Sigmoid colon (tissue), 7 donors: ENCODE measurements at places on chromosomes 4 and X. TPM values are rescaled to one million over a fixed set of nuclear protein-coding genes. Genes with fewer than 3 reads are reported as not detected.

DNA sequence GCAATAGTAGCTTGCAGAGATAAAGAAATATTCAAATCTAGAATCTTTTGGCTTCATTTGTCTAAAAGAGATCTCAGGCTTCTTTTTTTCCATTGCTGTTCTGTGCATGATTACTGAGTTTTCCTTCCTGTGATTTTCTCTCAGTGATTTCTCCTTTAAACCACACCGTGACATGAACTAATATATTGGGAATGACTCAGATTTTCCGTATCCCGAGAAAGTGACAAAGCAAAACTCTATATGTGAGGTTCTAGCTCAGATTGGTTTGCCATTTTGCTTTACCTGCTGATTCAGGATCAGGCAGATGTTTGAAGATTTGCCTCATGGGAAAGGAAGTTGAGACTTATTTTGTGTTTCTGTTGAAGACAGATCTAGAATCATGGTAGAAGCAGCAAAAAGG, 59.4 kb downstream of the MTHFD2L start:
- no peak for DNase-seq

The NAA10 gene
- 84.7 TPM for polyA plus RNA-seq

The TSPAN6 gene
- 31.2 TPM for polyA plus RNA-seq

- DNase-seq = no peak
Measured at GRCh38 chr4:112751447-112751846, 114.5 kb downstream of the LARP7 start.

GRCh38 chr4:15754323-15754722, 23.8 kb upstream of the CD38 start:
- no peak for DNase-seq

DNA sequence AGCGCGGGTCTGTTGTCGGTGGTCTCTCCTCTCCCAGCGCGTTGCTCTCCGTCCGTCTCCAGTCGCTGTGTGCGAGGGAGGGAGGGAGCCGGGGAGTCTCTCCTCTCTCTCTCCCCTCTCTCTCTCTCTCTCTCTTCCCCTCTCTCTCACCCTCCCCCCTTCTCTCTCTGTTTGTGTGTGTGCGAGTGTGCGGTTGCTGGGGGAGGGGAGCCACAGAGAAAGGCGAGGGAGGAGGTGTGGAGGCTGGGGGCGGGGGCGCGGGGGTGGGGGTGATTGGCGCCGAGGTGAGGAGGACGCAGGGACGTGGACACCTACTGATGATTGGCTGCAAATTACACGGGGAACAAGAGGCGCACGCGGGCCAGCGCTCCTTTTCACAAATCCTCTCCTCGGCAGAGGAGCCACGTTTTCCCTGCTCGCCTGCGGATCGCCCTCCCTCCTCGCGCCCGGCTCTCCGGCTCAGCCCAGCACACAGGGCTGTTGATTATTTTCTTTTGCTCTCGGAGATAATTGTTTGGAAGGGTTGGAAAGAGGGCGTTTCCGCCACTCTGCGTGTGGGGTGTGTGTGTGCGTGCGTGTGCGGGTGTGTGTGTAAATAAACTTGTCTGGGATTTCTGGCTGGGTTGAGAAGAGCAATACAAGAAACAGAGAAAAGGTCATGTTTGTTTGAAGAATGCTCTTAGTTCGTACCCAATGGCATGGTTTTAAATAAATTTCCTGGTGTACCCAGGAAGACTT, at the start of gene CXXC4:
CXXC4 (minus strand) TSS at position 73 of the 738 bp plus-strand sequence. CDS start 3,092 bp downstream, outside the sequence.
- DNase-seq = peak; percentile 90

- DNase-seq = no peak
Measured at GRCh38 chrX:31280580-31280979, 208.7 kb upstream of the FTHL17 start.

DNA sequence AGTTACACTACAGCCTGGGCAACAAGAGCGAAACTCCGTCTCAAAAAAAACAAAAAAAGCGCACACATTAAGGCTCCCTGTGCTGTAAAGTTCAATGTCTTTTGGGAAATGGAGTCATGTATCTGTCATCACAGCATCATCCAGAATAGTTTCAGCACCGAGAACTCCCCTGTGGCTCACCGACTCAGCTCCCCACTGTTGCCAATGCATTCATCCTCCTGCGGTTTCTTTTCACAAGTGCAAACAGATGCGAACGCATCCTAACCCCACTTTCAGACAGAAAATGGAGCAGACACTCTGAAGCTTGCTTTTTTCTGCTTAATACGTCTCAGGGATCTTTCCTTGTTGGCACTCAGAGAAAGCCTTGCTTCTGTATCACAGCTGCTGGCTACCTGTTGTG, 13.8 kb upstream of the SH3TC1 start:
- no peak for DNase-seq

- no peak for DNase-seq
Measured at GRCh38 chr4:113455061-113455460, 306.5 kb downstream of the CAMK2D start.

DNA sequence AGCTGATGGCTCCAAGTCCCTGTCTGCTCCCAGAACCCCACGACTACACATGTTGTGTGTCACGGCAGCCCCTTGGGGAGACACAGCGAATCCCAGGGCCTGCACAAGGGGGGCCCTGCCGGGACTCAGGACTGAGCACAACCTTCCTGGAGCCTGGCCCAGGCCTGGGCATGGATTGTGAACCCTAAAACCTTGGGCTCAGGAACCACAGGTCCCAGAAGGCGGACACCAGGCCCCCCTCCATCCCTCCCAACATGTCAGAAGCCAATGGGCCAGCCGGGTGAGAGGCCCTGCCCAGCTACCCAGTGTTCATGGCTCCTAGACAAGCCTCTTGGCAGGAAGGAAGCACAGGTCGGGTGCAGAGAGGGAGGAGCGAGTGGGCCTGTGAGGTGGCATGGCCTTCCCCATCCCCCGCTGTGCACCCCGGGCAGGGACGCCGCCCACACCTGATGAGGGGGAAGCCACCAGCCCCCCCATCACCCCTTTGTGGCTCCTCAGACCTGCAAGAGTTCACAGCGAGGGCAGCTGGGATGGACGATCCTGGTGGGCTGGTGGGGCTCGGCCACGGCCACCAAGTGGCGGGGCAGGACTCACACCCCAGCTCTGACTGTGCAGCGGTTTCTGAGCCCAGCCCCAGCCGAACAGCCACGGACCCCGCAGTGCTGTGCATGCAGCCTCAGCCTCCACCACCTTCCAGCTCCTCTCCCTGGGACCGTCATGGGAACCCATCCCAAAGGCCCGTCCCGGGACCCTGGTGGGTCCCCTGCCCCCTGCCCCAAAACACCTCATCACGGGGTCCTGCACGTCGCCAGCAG, 3.7 kb downstream of the PDE6B start:
- DNase-seq = no peak
